ENCODE measurements at places on chromosomes 1 and 21.

GRCh38 chr21:45454926-45455673, 50.1 kb downstream of the COL18A1 start:
- DNase-seq: peak; percentile 83

GRCh38 chr1:187626056-187626455, 797.3 kb downstream of the PLA2G4A start:
- no peak for DNase-seq

DNA sequence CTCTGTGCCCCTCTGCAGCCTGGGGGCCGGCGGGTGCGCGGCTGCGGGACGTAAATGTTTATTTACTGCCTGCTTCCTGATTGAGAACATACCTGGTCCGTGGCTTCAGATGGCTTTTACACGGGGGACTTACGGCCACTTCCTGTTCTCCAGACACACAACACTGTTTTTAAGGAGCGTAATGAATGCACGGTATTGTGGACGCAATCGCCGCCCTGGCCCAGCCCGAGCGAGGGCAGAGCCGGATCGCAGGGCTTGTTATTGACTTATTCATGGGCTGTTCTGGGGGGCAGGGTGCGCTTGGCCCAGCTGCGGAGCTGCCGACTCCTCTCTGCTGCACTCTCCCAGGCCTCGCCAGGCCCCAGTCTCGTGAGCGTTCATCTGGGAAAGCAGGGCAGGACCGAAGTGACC, 52.8 kb upstream of the ACTRT2 start:
- no peak for DNase-seq

DNA sequence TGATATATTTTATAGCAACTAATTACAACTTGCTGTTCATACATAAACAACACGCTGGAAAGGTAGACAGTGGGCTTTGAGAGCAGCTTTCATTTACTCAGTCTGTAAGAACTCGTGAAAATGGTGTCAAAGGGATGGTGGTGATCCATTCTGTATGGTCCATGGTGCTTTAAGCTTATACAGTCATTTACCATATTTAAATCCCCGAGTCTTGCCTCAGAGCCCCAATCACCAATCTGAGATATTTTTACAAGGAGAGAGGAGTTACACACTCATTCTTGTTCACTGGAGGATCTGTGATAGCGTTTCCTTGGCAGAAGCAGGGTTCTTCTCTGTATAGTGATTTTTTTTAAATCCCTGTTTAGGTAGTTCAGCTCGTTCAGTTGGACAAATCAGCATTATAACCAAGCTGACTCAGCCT, 694.6 kb downstream of the USP25 start:
- no peak for DNase-seq

- DNase-seq: no peak
Measured at GRCh38 chr1:43949678-43950077, 2.9 kb downstream of the IPO13 start.

- peak; percentile 3 for DNase-seq
Measured at GRCh38 chr1:202501281-202501680, 152.8 kb downstream of the PPP1R12B start.

DNA sequence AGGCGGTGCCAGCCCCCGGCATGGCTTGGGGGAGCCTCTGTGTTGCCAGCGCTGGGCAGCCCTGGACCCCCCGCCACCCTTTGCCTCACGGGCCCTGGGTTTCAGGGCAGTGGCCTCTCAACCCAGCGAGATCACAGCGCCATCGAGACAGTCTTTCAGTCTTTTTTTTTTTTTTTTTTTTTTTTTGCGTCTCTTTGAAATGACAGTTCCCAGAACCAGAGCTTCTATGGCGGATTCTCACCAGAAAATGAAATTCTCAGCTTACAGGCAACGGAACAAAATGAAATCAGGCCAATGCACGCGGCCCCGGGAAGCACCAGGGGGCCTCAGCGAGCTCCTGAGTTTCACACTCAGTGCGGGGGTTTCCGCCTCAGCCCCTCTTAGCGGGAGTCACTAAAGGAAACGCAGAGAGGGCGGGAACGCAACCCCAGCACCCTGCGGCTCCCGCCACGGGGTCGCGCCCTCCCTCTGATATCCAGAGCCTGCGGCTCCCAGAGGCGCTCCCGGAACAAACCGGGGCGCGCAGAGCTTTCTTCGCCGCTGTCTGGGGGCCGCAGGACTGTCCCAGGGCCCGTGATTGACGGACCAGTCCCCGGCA, 8.0 kb upstream of the COL6A1 start:
- DNase-seq: peak; percentile 90

GRCh38 chr1:244329591-244330317, 122.0 kb downstream of the ADSS2 start:
- no peak for DNase-seq

GRCh38 chr1:229067546-229067945, 203.4 kb upstream of the RAB4A start:
- no peak for DNase-seq

DNA sequence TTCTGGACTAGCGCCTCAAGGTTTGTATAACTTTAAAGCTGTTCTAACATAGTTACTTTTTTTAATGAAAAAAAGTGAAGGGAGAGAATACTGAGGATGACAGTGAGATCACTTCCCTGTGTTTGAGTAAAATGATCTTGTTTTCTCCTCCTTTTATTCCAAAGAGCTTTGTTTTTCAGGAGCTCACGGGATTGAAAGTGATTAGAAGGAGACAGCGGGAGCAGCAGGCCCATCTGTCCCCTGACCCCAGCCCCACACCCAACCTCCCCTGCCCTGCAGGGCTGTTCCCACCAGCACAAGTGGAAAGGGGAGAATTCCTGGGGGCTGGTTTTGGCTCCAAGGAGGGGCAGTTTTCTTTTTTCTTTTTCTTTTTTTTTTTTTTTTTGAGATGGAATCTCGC, 2.1 kb upstream of the DNMT3L start:
- peak; percentile 65 for DNase-seq

DNA sequence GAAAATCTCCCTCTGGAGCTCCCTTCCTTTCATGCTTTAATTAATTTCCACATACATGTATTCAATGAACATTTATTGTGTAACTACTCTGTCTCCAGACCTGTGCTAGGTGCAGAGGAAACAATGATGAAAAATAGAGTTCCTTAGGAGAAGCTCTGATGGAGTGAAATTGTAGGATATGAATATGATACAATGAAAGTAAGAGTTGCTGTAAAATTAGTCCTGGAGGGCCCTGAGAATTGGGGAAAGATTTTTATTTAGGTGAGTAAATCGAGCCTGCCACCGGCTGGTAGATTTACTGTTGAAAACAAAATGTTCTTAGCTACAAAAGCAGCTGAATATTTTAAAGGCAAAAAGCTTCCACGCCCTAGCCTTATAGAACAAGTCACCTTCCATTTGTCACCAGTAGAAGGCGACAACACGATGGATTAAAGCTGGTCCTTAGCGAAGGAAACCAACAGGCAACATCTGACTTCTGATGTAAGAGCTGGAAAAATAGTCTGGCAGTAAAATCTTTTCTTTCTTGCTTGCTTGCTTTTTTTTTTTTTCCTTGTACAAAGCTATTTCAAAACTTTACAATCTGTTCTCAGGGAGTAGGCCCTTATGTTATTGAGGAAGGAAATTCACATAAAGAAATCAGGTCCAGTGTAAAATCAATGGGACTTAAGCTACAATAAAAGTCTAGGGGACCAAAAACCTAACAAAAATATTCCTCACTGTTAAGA, 82.0 kb upstream of the ROR1 start:
- DNase-seq: peak; percentile 64

DNA sequence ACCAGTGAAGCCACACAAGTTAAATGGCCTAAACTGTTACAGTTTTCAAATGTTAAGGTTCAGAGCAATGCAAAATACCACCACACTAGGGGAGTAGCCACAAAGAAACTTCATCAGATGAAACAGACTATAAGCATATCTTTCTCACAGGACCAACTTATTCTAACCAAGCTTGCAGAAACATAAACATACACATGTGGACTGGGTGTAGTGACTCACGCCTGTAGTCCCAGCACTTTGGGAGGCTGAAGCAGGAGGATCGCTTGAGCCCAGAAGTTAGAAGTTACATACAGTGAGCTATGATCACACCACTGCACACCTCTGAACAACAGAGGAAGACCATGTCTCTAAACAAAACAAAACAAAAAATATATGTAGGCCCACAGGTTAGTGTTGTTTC, 17.3 kb downstream of the WDR47 start:
- DNase-seq: no peak

DNA sequence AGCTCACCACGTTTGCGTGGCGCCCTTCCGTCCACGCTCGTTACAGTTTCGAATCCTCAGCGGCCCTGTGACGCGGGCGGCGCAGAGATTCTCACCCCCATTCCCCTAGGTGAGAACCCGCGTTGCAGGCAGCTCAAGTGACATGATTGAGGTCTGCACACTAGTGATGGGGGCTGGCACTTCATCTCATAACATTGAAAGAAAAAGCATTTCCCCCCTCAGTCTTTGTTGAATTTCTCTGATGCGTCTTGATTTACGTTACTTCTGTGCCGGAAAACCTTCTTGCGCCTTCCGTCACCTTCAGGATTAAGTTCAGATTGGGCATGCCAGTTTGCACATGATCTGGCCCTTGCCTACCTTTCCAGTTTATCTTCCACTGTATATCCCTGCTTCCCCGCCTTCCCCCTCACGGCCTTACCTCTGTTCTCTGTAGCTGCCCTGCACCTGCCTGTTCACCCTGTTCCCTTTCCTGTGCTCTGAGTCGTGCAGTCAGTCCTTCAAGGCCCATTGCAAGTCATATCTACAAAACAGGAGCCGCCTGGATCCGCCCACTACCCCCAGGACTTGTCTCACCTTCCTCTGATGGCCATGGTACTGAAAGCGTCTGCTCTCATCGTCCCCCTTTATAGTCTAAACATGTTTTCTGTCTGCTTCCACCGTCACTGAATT, 1.1 kb downstream of the CTPS1 start:
- DNase-seq: peak; percentile 62

DNA sequence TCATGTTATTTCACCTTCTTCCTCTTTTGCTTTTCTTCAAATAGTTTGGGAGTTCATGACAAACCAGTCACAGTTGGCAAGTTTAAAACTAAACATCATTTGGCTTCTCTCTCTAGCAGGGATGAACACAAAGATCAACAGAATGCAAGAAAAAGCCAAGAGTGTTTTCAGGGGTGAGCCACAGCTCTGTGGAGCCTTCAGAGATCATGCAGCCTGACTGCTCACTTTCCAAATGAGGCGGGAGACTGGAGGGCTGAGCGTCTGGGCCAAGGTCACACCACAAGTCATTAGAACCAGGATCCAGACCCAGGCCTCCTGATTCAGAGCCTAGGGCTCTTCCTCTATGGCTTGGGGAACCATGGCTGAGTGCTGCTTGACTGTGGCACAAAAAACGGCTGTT, 2.7 kb downstream of the DPT start:
- DNase-seq: no peak

DNA sequence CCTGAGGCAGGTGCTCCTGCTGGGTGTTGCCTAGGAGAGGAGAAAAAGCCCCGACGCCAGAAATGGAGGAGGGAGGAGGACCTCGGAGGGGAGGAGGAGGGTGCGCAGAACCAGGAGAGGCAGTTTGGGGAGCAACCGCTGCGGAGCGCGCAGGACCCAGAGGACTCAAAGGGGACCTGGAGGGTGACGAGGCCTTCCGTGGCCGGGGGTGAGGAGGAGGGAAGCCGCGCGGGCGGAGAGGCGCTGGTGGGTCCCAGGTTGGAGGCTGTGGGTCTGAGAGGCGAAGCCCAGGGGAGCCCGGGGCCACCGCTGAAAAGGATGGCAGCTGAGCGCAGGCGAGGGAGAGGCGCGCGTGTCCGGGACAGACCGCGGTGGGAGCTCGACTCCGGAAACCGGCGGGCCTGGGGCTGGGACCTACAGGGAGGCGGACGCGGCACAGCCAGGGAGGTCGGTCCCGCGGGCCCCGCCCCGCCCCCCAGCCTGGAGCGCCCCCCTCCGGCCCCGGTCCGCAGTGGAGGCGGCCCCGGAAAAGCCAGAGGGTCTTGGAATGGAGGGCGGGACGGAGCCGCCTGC, 15.1 kb downstream of the RNF223 start:
- DNase-seq: peak; percentile 98

- no peak for DNase-seq
Measured at GRCh38 chr1:153597206-153597605, 15.7 kb downstream of the S100A16 start.

DNA sequence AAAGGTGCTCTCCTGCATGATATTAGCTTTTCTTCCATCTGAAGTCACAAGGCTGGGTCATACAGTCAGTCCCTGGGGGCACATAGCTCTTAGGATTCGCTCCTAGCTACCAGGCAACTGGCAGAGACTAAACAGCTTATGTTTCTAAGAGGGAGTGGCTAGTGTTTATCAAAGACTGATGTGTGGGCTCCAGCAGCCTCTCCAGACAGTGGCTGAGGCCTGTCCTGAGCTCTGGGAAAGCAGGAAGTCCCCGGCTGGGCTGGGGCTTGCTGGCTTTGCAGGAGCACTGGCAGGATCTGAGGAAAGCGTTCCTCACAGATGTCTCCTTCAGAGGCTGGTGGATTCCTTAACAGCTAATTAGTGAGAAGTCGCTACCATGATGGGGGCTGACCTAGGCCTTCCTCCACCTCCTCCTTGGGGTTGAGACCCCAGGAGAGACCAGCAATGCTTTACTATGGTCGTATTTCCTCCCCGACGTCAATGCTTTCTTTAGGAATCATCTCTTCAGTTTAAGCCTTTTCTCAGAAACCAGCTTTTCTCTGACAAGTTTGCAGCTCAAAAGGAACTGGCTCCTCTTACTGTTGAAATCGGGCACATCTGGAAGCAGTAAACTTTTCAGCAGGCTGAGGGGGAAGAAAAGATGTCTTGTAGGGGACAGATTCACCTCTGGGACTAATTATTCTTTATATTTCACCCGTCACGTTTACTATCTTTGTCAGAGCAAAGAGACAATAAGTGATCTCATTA, 33.5 kb upstream of the HHAT start:
- peak; percentile 52 for DNase-seq

GRCh38 chr1:34450325-34450724, 273.6 kb downstream of the C1orf94 start:
- no peak for DNase-seq

DNA sequence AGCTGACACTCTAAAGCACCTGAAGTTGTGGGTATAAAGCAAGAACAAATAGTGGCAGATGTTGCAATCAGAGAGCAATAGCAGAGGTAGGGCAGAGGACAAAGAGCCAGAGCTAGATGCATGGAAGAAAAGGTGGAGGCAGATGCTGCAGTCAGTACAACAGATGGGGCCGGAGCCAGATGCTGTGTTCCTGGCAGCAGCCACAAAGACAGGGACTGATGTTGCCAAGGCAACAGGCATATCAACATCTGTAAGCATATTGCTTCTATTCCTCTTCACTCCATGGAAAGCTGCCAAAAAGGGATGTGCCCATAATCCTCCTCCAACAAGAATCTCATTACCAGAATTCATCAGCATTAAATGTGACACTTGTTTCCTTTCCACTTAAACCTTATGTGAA, 108.0 kb downstream of the TNNI3K start:
- DNase-seq: peak; percentile 4

DNA sequence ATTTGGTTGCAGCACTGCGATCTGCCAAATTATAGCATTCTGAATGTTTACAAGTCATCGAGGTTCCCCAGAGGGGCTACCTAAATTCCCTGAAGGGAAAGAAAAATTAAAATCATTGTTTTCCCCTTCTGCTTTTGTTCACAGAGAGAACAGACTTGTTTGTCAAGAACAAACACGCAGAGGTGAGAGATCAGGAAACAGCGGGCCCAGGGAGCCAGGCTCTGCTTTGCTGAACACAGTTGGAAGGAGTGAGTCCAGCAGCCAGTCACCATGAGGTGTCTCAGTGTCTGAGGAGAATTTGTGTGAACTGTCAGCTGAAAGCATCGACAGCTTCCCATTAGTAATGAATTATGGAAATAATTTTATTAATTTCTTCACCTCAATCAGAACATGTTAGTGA, 52.5 kb downstream of the RWDD3 start:
- peak; percentile 10 for DNase-seq
